ENCODE measurements at places on chromosomes 1 and 21. TPM values are rescaled to one million over a fixed set of nuclear protein-coding genes. Genes with fewer than 3 reads are reported as not detected.

Gene RHD
- not detected for total RNA-seq

Gene CD1E
- not detected for total RNA-seq

Gene PAX7
- not detected for total RNA-seq

Gene ZFP69B
- total RNA-seq = 1.6 TPM

Gene TPM3
- 177 TPM for total RNA-seq

Gene MYOG
- total RNA-seq = not detected

Gene THEM5
- not detected for total RNA-seq

Gene RPTN
- not detected for total RNA-seq

Gene GPR3
- total RNA-seq = 1.2 TPM

Gene S100A14
- total RNA-seq = not detected

Gene SH2D2A
- 3.2 TPM for total RNA-seq

Gene ZBTB8A
- 10.4 TPM for total RNA-seq

Gene RHOU
- total RNA-seq = 15.7 TPM

Gene B3GALT5
- 0.19 TPM for total RNA-seq

Gene AMY1A
- total RNA-seq = not detected

Gene FAM229A
- 5.4 TPM for total RNA-seq

Gene SLX9
- 31.6 TPM for total RNA-seq

Gene CLCA4
- total RNA-seq = not detected

Gene MAGI3
- 13.0 TPM for total RNA-seq
